ENCODE measurements at places on chromosomes 3 and 15.

DNA sequence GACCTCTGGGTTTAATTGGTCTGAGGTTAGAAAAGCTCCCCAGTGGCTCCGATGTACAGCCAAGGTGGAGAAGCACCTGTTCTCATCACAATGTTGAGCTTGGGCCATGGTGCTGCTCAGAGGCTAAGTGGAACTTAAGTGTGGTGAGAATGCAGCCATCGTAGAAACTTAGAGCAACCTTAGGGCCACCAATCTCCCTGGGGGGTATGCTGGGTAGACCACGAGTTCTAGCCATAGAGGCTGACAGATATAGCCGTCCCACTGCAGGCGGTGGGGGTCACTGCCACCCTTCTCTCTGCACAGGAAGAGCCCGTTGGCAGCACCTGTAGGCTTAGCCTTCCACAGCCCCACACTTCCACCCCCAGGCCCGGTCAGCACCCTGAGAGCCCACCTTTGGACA, 38.0 kb downstream of the MGLL start:
- DNase-seq, result no peak

DNA sequence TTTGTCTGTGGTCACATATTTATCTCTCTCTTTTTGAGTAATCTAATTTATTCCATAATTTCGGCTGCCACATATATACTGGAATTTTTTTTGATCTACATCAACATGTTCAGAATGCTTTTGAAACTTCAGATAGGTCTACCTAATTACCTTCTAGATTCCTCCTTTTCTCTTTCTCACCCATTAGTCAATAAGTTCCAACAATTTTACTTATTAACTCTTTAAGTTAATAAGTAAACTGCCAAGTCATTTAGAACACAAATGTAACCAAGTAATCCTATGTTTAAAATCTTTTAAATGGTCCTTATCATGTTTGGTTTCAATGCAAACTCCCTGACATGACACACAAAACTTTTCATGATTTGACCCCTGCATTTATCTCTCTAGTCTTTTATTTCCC, 410.5 kb downstream of the UNC13C start:
- no peak for DNase-seq

- DNase-seq, result no peak
Measured at GRCh38 chr15:98530570-98530969, 117.8 kb upstream of the IGF1R start.

GRCh38 chr3:195697582-195698324, 23.0 kb upstream of the MUC20 start:
- DNase-seq, result no peak

DNA sequence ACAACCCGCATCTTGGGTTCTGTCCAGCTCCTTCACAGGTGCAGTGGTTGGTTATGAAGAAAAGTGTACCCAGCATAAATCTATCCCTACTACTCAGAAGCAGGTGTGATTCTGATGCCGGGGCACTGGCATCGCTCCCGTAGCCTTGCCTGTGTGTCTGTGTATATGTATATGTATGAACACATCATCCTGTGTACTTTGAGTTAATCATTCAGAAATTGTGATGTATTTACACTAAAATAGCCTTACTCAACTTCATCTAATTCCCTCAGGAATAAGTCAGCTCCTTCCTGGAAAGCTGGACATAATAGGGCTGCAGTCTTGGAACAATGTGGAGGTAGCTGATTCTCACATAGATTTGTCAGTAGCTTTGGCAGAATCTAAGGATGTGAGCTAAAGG, 6.7 kb upstream of the ZBED2 start:
- no peak for DNase-seq

GRCh38 chr15:75203908-75204263, 2.2 kb downstream of the C15orf39 start:
- DNase-seq, result no peak

GRCh38 chr3:52438579-52439425, 6.1 kb downstream of the SEMA3G start:
- no peak for DNase-seq

- no peak for DNase-seq
Measured at GRCh38 chr15:50925281-50925680, 16.8 kb downstream of the AP4E1 start.

DNA sequence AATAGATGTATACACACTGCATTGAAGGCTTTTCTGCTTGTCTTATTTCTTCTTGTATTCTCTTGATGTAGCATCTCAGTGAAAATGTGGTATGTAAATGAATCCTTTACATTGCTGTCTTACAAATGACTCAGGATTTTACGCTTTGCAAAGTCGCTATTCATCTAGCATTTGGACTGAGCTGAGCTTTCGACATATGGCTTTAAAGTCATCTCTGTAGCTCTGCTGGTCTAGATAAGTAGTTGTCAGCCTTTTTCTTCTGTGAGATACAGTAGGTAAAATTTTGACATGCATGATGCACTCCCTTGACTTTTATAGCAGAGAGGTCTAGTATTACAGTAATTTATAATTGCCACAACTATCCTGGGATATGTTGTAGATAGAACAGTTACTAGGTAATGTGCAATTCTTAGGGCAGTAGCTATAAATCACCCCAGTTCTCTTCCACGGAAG, 16.8 kb downstream of the MEF2A start:
- DNase-seq, result no peak

GRCh38 chr3:43194069-43194468, 88.2 kb upstream of the POMGNT2 start:
- no peak for DNase-seq

- no peak for DNase-seq
Measured at GRCh38 chr15:59200560-59200959, 6.1 kb upstream of the LDHAL6B start.

GRCh38 chr3:157487339-157487738, 15.9 kb downstream of the VEPH1 start:
- DNase-seq, result no peak

GRCh38 chr15:39244776-39245175, 336.1 kb upstream of the THBS1 start:
- no peak for DNase-seq

Measured in stimulated activated effector memory CD8-positive, alpha-beta T cell treated with anti-CD3 and anti-CD28 coated beads, Interleukin-12 subunit alpha, Interleukin-12 subunit beta, amount 100 ng/mL, for 72 hours (primary cell).